ENCODE measurements at places on chromosomes 6 and 20.

DNA sequence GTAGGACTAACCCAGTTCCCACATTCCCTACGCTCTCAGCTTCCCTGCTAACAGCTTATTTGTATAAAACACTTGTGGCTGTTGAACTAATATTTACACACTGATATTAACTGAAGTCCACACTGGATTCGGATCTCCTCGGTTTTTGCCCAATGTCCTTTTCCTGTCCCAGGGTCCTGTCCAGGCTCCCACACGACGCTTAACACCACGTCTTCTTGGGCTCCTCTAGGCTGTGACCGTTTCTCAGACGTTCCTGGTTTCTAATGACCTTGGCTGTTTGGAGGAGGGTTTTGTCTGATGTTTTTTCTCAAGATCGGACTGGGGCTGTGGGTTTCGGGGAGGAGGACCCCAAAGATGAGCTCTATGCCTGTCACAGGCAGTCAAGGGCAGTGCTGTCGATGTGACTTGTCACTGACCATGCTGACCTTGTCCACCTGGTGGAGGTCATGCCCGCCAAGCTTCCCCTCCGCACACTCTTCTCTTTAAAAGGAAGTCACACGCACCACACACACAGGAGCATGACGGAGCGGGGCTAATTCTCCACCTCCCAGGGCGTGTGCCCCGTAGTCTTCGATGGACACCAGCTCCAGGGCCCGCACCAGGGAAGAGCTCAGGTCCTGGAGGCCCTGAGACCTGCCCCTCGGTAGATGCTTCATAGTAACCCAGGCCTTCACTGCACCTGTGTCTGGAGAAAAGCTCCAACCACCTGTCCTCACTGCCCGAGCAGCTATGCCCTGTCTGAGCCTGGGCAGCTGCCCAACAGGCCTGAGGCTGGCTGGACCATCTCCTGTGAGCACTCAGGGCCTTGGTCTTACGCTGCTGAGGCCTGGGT is 72.0 kb downstream of the TTLL2 start:
- no peak for DNase-seq

DNA sequence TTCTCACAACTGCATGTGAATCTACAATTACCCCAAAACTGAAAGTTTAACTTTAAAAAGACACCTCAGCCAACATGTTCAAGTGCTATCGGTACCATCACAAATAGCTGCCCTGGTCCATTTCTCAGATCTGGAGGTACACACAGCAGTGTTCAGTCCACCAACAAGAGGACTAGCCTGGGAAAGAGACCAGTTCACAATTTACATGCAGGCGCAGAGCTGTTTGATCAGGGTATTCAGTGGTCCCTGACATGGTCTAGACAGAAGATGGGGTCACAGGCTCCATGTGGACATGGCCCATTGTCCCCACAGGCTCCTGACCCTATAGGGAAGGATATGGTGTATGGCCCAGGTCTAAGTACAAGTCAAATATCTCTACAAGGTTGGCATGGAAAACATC is 15.6 kb upstream of the TGM6 start:
- no peak for DNase-seq

- DNase-seq, result no peak
Observed at GRCh38 chr20:2596673-2597279, 55.7 kb upstream of the NOP56 start.

DNA sequence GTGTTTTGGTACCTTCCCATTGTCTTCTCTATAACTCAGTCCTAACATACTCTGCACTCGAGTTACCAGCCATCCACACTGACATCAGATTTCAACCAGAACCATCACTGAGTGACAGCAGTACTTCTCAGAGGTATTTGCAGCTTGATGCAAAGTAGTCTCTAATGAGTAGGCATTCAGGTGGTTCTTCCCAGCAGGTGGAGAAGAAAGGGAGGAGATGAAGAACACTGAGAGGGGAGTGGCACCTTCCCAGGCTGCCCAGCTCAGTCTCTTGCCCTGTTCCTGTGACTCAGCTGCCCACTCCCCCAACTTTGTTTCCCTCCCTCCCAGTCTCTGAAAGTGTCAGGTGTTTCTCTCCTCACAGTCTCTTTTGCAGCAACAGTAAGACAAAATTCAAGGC is 38.7 kb upstream of the SMIM28 start:
- no peak for DNase-seq

- peak; percentile 69 for DNase-seq
Observed at GRCh38 chr6:125953502-125953875, 3.1 kb upstream of the HINT3 start.

- DNase-seq, result no peak
Observed at GRCh38 chr6:106181664-106182418, 95.7 kb downstream of the PRDM1 start.

DNA sequence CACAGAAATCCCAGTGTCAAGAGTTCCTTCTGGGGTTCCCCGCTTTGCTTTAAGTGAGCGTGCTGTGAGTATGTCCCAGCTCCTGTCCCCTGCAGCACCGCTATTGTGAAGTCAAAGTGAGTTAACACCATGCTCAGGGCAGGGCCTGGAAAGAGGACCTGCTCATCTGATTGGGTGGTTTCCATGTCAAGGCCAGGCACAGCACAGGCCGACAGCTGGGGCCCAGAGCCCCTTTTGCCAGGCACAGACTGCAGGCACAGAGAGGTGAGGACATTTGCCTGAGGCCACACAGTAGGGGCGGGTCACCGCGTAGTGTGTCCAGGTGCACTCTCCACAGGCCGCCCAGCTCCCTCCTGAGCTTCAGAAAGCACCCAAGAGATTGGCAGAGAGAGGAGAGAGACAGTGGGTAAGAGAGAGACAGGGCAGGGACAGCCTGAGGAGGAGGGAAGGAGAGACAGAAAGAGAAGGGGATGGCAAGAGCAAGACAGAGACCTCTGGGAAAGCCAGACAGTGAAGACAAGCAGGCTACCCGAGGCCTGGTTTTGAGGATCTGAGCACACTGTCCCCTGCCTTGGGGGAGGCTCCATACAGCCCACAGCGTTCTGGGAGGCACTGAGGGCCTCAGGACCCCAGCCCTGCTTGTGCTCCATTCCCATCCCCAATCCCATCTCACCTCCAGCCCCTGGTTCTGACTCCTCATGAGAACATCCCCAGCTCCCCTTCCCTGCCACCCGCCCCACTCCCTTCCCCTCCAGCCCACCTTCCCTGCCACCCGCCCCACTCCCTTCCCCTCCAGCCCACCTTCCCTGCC is 6.5 kb upstream of the BPIFB1 start:
- DNase-seq, result no peak

- DNase-seq, result peak; percentile 18
Observed at GRCh38 chr6:1396952-1397868, 7.8 kb downstream of the FOXF2 start.

DNA sequence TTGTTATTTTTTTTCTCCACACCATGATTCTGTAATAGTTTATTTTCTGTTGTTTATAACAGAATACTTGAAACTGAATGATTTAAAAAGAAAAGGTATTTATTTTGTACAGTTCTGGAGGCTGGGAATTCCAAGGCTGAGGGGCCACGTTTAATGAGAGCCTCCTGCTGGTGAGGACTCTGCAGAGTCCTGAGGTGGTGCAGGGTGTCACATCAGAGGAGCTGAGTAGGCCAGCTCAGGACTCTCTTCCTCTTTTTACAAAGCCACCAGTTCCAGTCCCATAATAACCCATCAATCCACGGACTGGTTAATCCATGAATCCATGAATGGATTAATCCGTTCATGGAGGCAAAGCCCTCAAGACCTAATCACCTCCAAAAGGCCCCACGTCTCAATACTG is 71.6 kb downstream of the TFAP2A start:
- no peak for DNase-seq

- no peak for DNase-seq
Observed at GRCh38 chr6:155130161-155130853, 133.5 kb upstream of the CLDN20 start.

- no peak for DNase-seq
Observed at GRCh38 chr6:2705256-2705655, 45.5 kb downstream of the MYLK4 start.

DNA sequence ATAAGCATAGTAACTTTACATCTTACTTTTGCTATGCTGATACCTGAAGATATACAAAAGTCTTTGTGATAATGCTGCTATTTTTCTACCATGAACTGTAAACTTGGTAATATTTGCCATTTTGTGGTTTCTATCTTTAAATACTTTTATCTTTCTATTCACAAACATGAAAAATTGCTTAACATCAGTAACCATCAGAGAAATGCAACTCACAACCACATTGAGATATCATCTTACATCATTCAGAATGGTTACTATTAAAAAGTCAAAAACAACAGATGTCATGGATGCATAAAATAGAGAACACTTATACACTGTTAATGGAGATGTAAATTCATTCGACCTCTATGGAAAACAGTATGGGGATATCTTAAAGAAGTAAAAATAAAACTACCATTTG is 112.0 kb downstream of the TRDN start:
- no peak for DNase-seq

DNA sequence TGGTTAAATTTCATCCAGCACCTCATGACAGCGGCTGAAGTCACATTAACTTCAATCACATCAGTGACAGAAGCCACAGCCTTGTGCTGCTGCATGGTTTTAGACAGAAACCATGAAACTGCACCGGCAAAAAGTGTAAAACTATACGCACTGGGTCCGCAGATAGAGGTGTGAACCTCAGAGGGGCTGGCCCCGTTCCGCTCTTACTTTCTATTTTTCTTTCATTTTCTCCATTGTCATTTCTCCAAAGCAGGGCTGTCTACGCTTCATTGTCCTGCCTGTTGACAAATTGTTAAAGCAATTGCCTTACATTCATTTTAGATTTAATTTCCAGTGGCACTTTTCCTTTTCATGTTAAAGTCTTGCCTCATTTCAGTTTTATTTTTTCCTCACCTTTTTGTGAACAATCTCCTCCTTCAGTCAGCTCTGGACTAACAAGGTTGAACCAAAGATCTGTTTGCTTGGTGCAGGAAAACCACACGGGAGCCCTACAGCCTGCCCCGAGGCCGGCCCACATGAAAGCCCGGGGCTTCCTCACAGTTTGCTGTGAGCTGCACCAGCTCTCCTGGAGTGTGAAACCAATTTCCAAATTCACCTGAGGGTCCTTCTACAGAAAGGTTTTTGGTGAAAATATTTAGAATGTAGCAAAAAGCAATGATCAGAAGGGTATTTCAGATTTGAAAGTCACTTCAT is 63.7 kb downstream of the PRR18 start:
- DNase-seq, result no peak

DNA sequence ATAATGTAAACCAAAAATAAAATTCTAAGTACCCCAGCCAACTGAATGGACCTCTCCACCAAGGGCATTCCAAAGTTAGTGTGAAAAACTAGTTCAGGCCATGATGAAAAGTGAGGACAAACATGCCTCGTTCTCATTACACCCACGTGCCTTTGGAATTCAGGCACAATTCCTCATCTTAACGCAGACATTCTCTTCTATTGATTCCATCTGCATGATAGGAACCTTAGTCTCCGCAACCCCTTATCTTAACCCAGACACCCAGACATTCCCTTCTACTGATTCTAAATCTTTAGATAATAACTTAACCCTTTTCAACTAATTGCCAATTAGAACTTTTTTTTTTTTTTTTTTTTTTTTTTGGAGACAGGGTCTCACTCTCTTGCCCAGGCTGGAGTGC is 7.6 kb upstream of the SERPINB6 start:
- no peak for DNase-seq

DNA sequence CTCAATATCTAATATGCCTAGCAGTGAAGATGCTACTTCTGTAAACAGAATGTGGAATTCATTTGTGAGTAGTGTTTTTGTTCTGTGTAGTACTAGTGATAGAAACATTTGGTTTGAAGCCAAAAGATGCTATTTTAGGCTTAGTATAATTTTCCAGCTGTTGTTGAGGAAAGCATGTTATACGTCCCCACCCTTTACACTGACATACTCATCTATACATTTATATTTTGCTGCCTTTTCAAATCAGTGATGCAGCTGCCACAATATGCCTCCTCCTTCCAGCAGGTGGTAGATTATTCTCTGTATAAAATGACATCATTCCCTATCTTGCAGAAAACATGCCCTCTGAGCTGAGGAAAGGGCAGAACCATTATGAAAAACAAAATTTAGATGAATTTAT is 1217.6 kb upstream of the GJE1 start:
- peak; percentile 43 for DNase-seq

- no peak for DNase-seq
Observed at GRCh38 chr20:23090147-23090546, 4.0 kb upstream of the CD93 start.

DNA sequence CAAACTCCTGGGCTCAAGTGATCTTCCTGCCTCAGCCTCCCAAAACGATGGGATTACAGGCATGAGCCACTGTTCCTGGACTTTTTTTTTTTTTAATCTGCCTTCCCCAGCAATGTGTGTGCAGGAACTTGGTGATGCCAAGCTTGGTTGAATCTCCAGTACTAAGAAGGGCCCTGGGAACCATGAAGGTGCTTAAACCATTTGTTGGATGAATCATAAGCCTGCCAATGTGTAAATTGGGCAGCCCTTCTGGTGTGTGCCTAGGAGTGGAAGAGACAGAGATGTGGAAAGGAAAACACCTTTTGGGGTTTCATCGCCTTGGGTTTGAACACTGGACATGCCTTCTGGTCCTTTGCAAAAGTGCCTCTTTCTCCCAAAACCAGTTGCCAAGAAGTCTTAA is 7.1 kb upstream of the SPO11 start:
- no peak for DNase-seq

GRCh38 chr6:4133941-4134838 is 1.2 kb downstream of the ECI2 start:
- no peak for DNase-seq

GRCh38 chr6:33607784-33608161 is 13.3 kb upstream of the ITPR3 start:
- DNase-seq, result no peak

GRCh38 chr6:43621078-43621835 is 7.8 kb downstream of the GTPBP2 start:
- no peak for DNase-seq

DNA sequence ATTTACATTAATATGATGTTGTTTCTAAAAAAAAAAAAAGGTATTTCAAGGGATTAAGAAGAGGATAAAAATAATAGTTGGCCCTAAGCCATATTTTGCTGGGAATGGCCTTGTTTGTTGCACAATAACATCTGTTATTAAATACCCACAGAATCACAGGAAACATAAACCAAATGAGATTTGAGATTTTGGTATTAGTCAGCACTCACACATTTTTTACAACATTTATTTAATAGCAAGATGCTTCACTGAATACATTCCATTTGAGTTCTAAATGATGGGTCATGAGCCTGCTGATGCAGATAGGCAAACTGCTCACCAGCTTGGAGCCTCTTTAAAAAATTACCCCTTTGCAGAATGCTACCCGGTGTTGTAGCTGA is 92.9 kb upstream of the ENPP5 start:
- no peak for DNase-seq

DNA sequence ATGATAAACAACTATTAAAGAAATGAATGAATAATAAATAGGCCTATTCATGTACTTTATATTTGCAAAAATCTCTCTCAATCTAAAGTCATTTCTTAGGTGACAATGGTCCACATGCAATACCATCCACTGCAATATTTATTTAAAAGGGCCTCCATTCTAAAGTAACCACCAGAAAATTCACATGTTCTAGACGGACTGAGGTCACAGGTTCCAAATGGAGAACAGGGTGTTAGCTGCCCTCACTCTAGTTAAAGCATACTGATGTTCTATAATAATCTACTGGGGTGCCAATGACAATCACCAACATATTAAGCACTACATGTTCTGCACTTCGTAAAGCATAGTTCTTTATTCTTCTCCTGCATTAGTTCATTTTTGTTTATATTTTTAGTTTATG is 1.2 kb downstream of the HBS1L start:
- DNase-seq, result no peak

GRCh38 chr6:107574856-107575255 is 84.9 kb downstream of the SOBP start:
- no peak for DNase-seq

- DNase-seq, result no peak
Observed at GRCh38 chr6:31209137-31209536, 38.7 kb upstream of the POU5F1 start.

All from NCI-H2081 treated with DMSO at 0.1 percent for 48 hours (cell line).